ENCODE measurements at places on chromosomes 2 and 18.

- DNase-seq: no peak
Measured at GRCh38 chr2:142588269-142588668, 289.2 kb upstream of the KYNU start.

GRCh38 chr2:104790100-104790811 lies 63.7 kb upstream of the POU3F3 start:
- DNase-seq: no peak

GRCh38 chr2:10257036-10257435 lies 45.7 kb upstream of the HPCAL1 start:
- DNase-seq: no peak

- DNase-seq: no peak
Measured at GRCh38 chr18:72063001-72063400, 481.1 kb downstream of the CBLN2 start.

DNA sequence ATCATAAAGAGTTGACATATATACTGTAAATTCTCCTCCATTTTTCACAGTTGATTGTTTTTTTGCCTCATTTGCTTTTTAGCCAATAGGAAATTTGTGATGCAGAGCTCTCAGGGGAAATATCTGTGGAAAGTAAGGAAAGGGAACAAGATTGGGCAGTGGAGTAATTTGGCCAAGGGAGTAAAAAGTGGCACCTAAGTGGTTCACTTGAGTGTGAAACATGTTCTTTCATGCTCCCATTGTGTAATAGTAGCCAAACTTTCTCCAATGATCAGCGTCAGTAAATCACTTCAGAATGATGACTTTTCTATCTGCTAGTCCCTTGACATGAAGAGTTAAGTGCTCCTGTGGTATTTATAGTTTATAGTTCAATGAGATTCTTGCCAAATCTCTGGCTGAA lies 141.9 kb upstream of the KCNJ3 start:
- DNase-seq: no peak

GRCh38 chr2:234790380-234790779 lies 161.4 kb upstream of the SH3BP4 start:
- DNase-seq: no peak

DNA sequence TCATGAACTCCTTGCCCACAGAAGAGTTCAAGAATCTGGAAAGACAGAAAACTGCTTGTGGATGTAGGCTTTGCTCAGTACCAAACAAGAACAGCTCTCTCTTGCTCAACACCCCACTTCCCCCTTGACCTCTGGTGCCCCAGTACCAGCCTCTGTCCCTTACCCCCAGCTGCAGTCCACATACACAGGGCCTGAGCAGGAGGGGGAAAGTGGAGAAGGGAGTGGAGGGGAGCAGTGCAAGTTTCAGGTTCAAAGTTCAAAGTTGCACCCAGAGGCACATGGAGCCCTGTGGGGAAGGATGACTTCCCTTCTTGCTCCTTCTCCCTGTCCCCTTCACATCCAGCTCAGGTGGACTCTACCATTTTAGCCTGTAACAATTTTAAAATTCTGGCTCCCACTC lies 61.1 kb upstream of the LPIN2 start:
- DNase-seq: no peak
